ENCODE measurements at places on chromosomes 5 and 9.

DNA sequence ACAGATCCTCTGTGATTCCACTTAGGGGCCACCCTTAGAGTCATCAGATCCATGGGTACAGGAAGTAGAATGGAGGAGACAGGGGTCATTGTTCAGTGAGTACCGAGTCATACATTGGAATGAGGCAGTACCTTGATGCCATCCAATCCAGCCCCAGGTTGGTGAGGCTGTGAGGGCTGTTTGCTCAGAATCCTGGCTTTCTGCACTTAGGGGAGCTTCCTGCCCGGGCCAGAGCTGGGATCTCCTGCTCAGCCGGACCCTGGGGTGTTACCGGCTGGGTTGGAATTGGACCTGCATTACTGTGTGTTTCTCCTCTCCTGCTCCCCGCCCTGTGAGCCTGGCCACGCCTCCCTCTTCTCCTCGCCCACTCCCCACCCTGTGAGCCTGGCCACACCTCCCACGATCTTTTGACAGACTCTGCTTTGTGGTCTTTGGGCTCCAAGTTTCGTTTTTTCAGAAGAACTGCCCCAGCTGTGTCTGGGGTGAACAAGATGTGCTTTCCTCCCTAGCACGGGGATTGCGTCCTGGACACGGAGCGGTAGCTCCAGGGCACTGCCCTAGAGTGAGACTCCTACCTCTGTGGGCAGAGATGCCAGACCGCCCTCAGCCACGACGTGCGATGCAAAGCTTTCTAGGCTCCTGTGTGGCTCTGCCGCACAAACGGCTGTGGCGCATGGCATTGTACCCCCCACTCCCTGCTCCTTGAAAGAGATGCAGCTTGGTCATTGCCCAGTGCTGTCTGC, 15.4 kb downstream of the TRAF2 start:
- DNase-seq, result peak; percentile 49

DNA sequence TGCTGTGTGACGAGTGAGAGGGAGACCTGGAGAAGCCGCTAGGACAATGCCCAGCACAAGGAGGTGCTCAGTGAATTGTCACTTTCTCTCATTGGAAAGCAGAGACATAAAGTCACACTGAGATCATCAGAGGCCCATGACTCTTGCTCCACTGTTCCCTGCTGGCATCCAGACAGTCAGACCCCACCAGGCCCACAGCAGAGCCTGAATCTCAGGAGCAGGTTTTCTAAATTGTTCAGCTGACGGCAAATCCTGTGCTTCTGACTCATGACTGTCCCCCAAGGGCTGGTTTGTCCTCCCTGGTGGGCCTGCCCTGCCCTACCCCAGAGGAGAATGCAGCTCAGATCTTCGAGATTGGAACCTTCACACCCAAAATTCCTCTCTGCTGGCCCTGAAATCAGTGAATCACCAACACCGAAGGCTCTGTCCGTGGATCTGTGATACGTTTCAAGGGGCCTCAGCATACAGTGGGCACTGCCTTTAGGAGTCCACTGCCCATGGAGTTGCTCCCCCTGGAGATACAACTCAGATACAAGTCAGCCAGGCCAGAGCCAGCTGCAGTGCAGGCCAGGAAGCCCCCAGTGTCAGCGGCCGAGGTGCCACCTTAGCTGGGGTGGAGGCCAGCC, 2.7 kb downstream of the PTGES start:
- no peak for DNase-seq

DNA sequence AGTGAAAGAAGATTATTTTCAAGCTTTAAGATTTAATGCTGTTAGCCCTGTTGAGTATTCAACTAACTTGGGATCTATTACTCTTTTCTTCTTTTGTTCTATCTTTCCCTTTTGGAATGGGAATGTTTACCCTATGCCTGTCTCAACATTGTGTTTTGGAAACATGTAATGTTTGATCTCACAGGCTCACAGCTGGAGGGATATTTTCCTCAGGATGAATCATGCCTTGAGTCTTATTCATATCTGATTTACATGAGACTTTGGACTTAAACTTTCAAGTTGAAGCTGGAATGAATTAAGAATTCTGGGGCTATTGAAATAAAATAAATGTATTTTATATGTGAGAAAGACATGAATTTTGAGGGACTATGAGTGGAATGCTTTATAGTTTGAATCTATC, 607.8 kb upstream of the PTGER4 start:
- no peak for DNase-seq

DNA sequence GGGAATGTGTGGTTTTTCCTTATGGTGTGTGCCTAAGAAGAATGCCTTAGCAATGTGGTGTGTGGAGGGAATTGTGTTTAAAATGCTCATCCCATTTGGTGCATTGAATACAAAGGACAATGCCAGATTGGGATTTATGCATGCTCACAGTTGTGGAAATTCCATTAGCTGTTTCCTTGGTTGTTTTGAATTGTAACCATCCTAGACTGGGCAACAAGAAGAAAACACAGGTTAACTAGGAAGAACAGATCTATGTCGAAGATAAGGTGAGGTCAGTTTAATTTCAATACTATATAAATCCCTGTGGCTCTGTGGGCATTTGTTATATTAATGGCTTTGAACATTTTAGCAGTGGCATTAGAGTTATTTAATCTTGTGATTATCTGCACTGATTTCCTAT, 266.8 kb downstream of the MAT2B start:
- DNase-seq, result no peak

- DNase-seq, result no peak
Measured at GRCh38 chr9:101736717-101737116, 1.7 kb downstream of the GRIN3A start.

- DNase-seq, result no peak
Measured at GRCh38 chr9:118701985-118702384, 667.2 kb downstream of the BRINP1 start.

- DNase-seq, result no peak
Measured at GRCh38 chr9:34010979-34011378, 37.7 kb downstream of the UBAP2 start.

DNA sequence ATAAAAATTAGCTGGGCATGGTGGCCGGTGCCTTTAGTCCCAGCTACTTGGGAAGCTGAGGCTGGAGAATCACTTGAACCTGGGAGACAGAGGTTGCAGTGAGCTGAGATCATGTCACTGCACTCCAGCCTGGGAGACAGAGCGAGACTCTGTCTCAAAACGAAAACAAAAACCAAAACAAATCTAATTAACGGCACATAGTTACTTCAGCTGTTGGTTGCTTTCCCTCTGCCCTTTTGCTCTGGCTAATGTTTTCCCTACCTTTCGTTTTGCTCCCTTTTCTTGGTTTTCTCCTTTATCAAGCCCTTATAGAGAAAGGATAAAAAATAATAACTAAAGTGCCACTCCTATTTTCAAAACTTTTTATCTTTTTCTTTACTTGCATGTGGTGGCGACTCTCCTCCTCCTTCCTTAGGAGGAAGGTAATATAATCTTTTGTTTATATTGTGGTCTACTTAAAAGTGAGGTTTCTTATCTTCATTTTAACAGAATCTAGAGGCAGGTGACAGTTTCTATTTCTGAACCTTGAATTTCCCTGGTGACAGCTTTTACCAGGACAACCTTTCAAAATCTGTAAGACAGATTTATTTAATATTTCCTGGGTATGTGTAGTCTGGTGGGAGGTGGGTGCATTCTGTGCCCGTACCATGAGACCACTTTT, 125.4 kb downstream of the ARHGEF28 start:
- no peak for DNase-seq

GRCh38 chr5:40452874-40453624, 226.7 kb upstream of the PTGER4 start:
- no peak for DNase-seq

DNA sequence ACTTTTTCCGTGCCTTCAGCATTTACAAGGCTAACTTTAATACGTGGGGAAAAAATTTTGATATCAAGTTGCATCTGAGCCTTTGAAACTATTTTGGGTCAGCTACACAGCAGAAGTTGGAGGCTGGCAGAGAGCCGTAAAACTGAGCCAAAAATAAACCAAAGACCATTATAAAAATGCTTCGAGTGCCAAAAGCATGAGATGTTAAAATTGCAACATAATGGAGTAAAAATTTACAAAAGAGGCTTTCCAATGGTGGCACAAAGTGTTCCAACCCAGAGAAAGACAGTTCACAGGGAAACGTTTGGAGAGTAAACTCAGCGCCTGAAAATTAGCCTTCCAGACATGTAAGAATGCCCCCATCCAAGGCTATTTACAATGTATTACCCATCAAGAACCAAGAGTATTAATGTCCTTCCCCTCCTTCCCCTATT, 190.3 kb downstream of the TLE1 start:
- DNase-seq, result no peak

- DNase-seq, result no peak
Measured at GRCh38 chr9:29514336-29514735, 1941.1 kb upstream of the C9orf72 start.

GRCh38 chr5:78568212-78568611, 80.4 kb downstream of the LHFPL2 start:
- no peak for DNase-seq

DNA sequence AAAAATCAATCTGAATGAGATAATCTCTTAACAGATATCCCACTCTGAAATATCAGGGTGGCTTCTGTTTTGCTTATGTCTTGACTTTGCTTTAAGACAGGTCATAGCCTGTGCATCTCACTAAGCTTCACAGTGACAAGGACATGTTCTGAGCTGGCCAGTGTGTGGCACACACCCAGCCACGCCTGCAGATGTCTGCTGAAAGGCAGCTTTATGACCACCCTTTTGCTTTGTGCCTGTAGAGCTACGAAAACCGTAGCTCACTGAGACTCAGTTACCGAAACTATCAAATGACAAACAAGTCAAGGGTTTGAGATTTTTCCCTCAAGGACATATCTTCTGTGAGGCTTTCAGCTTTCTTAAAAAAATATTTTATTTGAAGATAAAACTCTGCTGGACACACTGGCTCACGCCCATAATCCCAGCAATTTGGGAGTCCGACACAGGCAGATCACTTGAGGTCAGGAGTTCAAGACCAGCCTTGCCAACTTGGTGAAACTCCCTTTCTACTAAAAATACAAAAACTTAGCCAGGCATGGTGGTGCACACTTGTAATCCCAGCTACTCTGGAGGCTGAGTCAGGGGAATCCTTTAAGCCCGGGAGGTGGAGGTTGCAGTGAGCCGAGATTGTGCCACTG, 233.2 kb downstream of the SPATA31A1 start:
- DNase-seq, result no peak

DNA sequence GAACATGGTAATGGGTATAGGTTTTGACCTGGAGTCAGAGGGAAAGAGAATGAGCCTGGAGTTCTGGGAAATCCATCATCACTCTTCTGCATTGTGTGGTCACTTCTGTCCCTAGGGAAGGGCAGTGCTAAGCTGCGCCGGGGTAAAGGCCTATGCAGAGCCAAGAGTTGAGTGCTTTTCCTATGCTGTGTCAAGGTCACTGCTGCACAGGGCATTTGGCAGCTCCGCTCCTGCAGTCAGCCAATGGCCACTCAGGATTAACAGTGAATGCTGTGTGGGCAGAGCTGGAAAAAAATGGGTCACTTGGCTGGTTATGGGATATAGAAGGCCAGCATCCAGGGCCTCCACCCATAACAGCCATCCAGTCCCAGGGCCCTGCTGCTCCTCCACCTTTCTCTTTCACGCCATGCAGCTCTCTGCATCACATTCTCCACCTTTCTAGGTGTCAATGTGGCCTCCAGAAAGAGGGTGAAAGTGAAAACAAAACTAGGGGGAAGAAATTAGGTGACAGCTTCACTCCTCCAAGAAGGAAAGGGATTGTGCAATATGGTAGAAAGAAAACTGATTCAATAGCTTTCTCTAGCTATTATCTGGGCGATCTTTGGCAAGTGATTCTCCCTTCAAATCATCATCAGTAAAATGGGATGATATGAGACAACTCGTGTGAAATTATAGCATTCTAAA, 279.3 kb upstream of the ANKRD55 start:
- no peak for DNase-seq

DNA sequence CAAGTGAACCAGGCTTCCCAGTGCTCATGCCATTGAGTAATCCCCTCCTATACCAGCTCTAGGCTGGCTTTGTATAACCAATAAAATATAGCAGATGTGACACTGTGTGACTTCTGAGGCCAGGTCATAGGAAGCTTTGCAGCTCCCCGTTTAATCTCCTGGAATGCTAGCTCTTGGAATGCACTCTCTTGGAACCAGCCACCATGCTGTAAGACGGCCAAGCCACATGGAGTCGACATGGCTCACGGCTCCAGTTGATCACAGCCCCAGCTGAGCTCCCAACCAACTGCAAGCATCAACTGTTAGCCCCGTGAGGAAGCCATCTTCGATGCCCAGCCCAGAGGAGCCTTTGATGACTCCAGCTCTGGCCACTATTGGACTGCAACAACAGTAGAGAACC, 74.5 kb downstream of the SH3TC2 start:
- DNase-seq, result no peak

DNA sequence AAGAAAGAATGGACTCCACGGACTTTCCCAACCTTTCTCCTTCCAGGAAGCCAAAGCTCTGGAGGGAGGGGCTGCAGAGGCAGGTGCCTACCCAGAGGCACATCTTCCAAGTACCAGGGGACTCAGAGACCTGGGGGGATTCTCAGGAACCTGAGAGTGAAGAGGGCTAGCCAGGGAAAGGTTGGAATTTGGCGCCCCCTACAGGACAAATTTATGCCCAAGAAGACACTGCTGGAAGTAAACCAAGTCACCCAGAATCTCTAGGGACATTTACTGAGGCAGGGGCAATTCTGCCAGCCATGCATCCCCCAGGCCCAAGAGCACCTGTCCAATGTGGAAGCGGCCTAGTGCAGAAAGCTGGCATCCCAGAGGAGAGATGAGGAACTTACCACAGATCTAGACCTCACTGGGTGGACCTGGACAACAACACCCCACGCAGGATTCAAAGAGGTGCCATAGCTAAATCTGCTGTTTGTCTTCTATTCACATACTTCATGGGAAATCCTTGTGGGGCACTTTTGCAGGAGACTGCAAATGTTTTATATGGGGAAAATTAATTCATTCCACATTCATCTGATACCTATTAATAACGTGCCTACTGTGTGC, 25.9 kb upstream of the IDNK start:
- DNase-seq, result no peak

- no peak for DNase-seq
Measured at GRCh38 chr9:124726886-124727285, 44.2 kb downstream of the NR6A1 start.

DNA sequence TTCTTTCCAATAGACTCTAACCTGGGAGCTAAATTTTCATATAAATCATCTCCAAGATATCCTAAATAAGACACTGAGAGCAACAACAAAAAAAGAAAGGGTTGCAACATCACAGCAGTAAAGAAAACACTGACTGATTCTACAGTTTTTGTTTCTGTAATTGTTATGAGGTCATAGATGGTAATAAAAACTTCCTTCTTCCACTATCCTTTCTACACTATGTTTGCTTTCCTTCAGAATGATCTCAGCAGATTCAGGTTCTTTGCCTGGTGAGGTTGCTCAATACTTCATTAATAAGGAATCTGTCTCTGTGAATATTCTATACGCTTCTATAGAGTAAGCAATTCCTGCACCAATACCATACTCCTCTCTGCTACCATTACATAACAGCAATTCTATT, 835.6 kb upstream of the GRAMD2B start:
- no peak for DNase-seq

Measured in activated CD4-positive, CD25-positive, alpha-beta regulatory T cell (primary cell).